Activated CD4-positive, alpha-beta T cell treated with anti-CD3 and anti-CD28 coated beads, Interleukin-2, amount 50 U/mL, for 16 hours (primary cell): ENCODE measurements at places on chromosomes 2 and 18.
A peak's percentile ranks its signal among the peaks of the same experiment; 100 is the strongest.

GRCh38 chr2:233075141-233075965, 15.2 kb downstream of the INPP5D start:
- DNase-seq = no peak

DNA sequence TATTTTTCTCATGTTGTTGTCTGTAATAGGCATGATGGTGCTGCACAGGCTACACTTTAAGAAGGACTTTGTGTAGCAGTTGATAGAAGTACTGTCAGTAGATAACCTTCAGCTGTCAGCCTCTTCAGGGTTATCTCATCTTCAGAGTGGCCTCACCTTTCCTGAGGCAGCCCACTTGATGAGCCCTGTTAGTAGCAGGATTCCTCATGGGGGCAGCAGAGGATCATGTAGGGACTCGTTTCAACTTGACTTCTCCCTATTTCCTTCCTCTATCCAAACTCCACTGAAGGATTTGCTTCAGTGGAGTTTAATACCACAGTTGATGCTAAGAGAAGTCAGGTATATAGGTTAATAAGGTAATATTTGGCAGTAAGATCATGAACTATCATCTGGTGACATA, 530.3 kb upstream of the FSIP2 start:
- DNase-seq = no peak

GRCh38 chr2:218229239-218229638, 12.2 kb downstream of the ARPC2 start:
- peak; percentile 90 for DNase-seq

GRCh38 chr2:160906878-160907277, 253.3 kb upstream of the TANK start:
- no peak for DNase-seq

DNA sequence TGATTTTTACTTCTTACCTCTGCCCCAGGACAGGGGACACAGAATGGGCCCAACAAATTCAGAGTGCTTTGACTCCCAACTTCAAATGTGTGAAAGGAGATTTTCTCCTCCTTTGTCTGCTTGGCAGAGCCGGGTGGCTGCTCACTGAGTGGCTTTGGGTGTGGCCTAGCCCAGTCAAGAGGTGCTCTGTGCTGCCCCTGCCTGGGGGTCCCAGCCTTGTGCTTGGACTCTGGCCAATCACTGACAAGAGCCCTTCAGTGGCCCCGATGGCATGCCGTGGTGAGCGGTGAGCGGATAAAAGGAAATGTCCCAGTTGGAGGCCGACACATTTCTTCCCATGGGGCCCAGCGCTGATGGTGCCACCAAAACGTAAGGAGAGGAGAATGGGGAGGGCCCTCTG, 259.2 kb downstream of the CELF4 start:
- no peak for DNase-seq

GRCh38 chr2:136909777-136910176, 144.4 kb downstream of the THSD7B start:
- DNase-seq = no peak

DNA sequence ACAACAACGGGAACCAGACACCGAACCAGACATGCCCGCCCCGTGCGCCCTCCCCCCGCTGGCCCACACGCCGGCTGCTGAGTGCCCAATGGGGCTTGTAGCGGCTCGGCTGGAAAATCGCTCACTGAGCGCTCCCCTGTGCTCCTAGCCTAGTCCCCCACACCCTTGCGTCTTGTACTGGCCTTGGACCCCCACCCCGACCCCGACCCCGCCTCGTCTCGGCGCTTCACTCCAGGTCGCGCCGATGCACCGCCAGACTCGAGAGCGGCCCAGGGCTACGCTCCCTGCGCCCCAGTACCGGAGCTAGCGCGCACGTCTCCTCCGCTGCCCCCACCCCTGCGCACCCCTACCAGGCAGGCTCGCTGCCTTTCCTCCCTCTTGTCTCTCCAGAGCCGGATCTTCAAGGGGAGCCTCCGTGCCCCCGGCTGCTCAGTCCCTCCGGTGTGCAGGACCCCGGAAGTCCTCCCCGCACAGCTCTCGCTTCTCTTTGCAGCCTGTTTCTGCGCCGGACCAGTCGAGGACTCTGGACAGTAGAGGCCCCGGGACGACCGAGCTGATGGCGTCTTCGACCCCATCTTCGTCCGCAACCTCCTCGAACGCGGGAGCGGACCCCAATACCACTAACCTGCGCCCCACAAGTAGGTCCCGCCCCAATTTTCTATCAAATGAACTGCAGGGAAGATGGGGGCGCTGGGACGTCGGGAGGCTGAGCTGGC, 1.5 kb downstream of the GAD1 start:
- no peak for DNase-seq

DNA sequence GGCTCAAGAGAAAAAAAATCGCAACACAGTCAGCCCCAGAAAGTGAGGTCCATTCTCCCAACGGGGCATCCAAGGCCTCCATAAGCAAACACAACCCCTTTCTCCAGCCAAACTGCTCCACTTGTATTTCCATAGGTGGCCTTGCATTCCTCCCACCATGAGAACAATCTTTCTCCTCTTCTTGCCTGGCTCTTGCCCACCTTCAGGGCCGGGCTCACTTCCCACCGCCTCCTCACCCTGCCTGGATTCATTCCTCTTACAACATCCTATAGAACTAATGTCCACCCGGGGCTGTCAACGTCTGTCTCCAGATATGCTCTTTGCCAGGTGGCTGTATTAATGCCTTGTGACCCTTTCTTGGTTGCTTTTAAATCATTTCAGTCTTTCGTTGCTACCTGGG, 124.5 kb downstream of the SMAD7 start:
- no peak for DNase-seq

DNA sequence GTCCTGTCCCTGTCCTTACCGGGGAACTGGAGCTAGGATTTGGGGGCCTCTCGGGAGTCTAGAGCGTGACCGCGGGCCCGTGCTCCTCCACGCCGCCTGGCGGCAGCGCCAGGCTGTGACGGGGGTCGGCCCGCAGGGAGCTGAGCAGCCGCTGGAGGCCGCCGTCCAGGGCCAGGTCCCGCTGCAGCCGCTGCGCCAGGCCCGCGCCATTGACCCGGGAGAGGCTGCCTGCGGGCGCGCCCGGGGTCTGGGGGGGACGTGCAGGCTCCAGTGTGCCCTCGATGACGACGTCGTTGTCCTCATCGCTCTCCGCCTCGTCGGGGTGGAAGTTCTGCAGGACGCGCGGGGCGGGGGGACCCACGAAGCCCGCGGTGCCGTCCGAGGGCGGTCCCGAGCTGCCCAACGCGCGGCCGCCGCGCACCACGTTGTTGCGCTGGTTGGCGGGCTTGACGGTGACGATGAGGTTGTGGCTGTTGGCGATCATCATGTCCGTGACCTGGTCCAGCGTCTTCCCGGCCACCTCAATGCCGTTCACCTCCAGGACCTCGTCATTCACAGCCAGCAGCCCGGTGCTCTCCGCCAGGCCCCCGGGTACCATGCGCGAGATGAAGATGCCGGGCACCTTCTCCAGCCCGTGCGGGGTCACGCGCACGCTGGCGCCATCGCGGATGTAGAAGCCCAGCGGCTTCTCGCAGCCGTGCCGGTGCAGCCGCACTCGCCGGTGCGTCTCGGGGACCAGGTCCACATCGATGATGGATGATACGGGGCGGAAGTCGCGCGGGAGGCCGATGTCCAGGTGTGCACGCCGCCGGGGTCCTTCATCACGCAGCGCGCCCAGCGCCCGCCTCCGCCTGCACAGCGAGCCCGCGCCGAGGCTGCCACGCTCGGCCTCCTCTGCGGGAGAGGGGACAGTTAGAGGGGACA, 50.9 kb downstream of the ADNP2 start:
- peak; percentile 12 for DNase-seq

GRCh38 chr2:101823347-101823791, 125.9 kb downstream of the MAP4K4 start:
- peak; percentile 78 for DNase-seq

DNA sequence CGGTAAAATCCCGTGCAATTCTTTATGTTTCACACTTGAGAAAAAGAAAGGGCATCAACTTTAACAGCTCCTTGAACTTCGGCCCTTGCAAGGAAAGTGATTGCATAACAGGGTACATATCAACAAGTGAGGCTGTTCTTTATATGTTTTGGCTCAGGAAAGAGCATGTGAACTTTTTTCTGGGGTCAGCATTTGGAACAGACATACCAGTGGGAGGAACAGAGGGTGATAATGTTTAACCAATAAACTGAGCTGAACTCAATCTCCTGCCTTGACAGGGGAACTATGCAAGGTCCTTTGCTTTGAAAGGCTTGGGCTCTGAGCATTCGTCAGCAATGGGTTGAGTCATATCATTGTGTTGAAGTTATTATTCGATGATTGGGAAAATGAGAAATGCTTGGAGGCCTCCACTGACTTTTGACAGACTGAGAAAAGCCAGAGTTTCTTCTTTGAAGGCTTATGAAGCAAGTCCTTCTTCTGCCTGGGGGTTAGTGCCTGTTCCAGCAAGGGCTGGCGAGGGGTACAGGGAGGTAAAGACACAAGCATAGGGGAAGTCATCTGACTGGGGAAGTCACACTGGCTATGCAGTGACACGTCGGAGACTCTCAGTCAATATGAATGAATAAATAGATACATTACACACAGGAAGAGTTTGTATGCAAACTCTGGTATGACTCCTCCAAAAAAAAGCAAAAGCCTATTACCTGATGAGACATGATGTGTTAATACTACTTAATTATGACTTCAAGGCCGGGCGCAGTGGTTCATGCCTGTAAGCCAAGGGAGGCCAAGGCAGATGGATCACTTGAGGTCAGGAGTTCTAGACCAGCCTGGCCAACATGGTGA, 57.2 kb downstream of the CYB5A start:
- no peak for DNase-seq

DNA sequence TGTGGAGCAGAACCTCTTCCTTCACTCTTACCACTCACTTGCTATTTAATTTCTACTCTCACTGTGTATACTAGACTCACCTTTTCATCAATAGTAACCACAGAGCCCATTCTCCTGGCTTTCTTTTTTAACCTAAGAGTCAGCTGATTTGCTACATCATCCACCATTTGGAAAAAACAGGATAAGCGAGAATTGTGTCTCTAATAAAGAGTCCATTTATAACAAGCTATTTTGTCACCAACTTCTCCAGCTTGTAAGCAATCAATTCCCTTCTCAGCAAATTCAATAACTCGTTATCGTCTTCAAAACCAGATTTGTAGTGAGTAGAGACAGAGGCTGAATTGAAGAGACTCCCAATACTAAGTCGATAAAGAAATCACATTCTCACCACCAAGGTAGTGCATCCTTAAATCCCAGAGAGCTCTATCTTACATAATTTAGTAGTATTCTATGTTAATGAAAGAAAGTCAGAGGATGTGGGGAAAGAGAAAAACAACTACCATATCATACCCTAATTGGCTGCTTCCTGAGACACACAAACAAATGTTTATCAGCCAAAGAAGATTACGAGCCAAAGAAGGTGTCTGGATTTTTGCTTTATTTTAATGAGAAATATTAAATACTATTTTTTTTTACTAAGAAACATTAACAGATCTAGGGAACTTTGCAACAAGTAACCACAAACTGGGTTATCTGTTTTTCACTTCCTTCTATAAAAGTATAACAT, 52.5 kb upstream of the SPTBN1 start:
- DNase-seq = no peak

- DNase-seq = no peak
These were observed 178.0 kb downstream of the UBE2E3 start for GRCh38 chr2:181158427-181158826.

DNA sequence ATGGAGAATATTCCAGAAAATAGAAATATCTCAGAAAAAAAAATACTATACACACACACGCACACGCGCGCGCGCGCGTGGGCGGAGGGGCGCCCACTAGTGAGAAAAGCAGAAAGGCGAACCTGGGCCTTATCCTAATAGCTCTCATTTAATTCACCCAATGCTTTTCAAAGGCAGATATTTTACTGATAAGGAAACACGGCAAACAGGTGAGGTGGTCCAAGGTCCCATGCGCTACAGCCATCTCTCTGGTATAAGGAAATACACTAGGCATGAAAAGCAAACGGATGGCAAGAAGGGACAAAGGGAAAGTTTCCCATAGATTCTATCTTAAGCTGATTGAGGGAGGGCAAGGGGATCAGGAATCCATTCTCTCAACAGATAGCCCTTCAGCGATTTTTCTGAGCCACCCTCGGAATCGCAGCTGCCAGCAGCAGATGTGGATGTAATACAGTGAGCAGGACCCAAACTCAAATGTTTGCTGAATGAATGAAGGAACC, 136.7 kb downstream of the TMEM247 start:
- no peak for DNase-seq

- DNase-seq = no peak
These were observed 169.5 kb upstream of the COPS8 start for GRCh38 chr2:236916181-236916580.

- DNase-seq = no peak
These were observed 142.3 kb upstream of the ITGA6 start for GRCh38 chr2:172285010-172285621.

GRCh38 chr2:136448986-136449780, 316.2 kb upstream of the THSD7B start:
- no peak for DNase-seq

DNA sequence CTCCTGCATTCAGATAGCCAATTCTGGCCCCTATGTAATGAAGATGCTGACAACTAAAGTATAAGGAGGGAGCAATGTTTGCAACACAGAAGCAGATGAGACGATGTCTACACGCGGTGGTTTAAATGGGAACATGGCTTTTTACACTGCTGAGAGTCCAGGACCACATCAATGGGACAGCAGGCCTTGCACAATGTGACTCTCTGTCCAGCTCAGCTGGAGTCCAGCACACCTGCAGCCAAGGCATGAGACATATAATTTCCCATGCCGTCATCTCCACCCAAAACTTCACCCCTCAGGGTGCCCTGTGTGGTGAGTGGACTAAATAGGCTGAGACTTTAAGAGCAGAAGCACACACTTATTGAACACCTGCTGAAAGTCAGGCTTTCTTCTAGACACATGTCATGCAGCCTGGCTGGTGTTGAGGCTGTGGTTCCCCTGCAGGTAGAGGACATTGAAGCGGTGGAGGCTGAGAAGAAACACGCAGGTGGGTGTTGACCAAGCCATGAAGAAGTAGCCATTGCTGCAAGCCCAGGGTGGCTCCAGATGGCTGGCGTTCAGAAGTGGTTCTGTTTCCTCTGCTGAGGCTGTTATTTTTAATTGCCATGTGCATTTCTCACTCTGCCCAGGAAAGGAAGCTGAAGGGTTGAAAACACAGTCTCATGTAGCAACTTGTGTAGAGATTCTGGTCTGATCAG, 345.6 kb downstream of the MYCN start:
- DNase-seq = no peak

DNA sequence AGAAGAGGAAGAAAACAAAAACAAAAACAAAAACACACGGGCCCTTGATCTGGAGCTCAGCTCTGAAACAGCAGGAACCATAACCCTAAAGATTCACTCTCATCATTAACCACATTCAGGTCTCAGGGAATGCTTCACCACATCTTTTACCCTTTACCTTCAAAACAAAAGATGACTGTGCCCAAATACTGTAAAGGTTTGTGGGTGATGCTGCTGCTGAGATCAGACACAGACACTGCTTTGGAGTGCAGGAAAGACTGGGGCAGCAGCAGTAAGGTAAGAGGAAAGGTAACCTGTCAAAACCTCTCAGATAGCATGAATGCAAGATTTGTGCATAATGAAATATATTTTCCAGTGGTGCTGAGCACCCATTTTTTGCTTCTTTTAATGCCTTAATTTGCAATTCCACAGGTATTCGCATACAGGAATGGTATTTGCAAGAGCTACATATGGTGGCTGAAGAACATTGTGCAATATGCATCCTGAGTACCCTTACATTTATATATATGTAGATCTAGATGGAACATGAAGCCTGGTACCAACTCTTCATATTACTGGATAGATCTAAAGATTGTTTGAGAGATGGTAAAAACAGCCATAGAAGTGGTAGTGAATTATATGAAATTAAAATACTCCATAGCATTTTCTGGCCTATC, 4.1 kb upstream of the FLACC1 start:
- DNase-seq = no peak
